NCI-H226 (cell line): ENCODE measurements at places on chromosomes 12 and 14.

- DNase-seq = no peak
These were observed 59.0 kb downstream of the GTF2A1 start for GRCh38 chr14:81161749-81162148.

DNA sequence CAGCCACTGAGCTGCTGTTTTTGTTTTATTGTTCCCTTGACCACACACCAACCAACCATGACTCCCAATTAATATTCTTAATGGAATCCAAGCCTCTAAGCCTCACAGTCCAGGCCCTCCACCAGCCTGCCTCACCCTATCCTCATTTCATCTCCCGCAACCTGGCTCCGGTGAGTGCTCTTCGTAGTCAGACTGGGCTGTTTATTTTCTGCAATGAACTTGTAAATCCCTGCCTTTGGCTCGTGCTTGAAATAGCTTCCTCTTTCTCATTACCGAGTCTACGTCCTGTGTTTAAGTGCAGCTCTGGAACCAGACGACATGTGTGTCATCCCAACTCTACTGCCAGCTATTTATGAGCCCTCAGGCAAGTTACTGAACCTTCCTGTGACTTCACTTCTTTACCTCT, 12.4 kb upstream of the ETFBKMT start:
- no peak for DNase-seq

DNA sequence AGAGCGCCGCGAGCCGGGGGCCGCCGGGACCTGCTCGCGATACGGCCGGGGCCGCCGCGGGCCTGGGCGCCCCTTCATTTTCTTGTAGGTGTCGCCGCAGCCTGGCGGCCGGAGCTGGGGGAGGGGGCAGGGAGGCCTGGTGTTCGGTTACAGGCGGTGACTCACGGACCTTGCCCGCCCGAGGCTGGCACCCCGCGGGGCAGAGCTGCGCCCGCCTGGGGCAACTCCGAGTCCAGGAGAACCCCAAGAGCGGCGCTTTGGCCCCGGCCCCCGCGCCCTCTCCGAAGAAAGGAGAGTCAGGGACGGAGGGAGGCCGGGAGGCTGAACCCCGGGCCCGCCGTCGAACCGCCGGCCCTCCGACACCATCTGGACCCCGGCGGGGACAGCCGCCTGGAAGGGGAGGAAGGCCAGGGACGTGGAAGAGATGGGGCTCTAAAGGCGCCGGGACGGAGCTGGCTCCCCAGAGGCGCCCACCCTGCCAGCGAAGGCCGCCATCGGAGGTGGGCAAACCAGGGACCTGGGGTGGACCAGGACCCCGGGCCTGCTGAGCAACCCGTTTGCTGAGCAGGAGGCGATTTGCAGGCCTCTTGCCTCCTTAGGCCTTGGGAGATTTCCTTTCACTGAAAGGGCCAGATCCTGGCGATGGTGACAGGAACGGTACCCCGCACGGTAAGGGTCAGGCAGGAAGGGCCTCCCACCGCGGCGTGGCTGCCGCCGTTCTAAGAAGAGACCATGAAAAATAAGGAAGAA, 843 bp upstream of the NUAK1 start:
- DNase-seq = peak; percentile 74

GRCh38 chr12:85299053-85299452, 19.0 kb downstream of the ALX1 start:
- no peak for DNase-seq

- no peak for DNase-seq
These were observed 15.2 kb downstream of the ZFP36L1 start for GRCh38 chr14:68777644-68778043.
